ENCODE measurements at places on chromosomes 2 and 18.
A peak's percentile ranks its signal among the peaks of the same experiment; 100 is the strongest.

DNA sequence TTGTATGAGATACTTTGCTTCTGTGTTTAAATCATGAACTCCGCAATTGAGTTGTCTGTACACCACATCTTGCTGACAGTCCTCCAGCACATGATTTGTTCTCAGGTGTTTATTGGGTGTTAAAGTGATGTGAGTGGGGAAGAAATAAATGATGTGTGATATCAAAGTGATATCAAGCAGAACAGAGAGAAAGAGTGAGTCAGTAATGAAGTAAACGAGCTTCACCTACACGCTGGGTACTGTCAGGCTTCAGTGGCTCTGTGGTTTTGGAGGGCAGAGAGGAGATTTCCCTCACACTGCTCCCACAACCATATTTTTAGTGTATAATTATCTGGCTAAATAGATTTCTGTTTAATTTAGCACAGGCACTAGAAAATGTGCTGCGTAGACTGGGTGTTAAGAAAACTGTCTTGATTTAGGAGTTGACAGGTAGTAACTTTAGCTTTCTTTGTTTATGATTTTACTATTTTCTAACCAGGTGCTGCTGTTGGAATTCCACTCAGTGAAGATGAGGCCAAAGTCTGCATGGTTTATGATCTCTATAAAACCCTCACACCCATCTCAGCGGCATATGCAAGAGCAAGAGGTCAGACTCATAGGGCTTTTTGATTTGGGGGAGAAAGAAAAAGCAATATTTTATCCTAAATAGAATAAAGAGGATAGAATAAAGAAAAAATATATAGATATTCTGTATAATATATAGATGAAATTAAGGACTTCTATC, 21.2 kb downstream of the ATIC start:
- no peak for DNase-seq

- DNase-seq, result no peak
Measured at GRCh38 chr2:28430788-28431418, 38.2 kb downstream of the FOSL2 start.

DNA sequence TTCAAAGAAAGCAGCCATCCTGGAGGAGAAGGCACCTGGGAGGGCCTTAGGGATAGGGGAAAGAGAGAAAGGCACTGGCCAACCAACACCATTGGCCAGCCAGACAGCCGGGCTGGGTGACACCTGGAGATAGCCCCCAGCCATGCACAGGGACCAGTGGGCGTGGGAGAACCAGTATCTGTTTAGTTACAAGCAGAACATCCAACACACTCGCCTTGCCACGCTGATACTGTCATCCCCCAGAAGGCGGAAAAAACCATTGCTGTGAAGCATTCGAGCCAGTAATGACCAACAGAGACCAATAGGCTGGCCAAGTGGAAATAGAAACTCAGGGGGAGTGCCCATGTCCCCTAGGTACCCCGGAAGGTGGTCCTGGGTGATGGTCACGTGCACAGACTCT, 15.5 kb downstream of the ASPRV1 start:
- no peak for DNase-seq

GRCh38 chr2:4914036-4914435, 778.1 kb upstream of the SOX11 start:
- DNase-seq, result no peak

DNA sequence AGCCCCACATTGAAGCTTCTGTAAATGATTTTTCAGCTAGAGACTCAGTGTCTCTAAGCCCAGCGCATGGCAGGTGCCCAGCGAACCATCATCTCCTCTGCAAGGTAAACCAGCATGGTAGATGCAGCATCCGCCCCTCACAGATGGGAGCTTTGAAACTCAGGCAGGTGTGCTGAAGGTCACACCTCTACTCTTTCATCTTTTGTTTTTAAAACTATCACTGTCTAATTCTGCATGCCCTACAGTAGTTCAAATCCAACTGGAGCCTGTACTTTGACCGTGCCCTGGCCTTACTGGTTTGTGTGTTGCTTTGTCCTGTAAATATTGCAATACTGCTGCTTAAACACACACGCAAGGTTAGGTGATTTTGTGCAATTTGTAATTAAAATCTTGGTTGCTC, 831.1 kb downstream of the GALR1 start:
- no peak for DNase-seq

- DNase-seq, result no peak
Measured at GRCh38 chr2:45320956-45321355, 290.1 kb downstream of the SRBD1 start.

GRCh38 chr2:10521356-10522169, 73.4 kb upstream of the ODC1 start:
- no peak for DNase-seq

DNA sequence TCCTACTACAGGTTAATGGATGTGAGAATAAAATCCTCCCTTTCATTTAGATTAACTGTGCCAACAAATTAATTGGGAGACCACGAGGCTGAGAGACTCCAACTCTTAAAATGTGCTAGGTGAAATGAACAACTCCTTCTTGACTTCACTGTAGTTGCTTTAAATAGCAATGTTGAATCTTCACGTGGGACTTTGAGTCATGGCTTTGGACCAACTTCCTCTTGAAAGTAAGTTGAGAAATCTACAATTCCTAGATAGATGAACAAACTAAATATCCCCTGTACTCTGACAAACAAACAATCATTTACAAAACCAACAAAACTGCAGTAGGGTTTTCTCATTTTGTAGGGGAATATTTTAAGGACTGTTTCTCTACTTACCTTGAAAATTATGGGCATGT, 291.9 kb upstream of the SPRED2 start:
- no peak for DNase-seq

DNA sequence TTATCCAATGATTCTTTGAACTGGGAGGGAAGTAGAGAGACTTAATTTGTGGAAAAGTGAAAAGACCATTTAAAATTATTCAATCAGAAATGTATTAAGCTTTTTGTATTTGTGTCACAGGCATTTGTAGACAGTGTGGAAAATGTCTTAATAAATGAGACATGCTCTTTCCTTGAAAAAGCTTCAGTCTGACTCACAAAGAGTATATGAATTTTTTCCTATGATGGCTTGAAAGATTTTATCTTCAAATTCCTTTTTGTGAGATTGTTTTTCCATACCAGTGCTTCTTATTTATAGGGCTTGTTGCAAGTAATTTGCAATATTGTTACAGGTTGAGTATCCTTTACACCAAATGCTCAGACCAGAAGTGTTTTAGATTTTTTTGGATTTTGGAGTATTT, 39.5 kb downstream of the STON1 start:
- no peak for DNase-seq

- DNase-seq, result no peak
Measured at GRCh38 chr2:8675543-8675942, 6.3 kb upstream of the ID2 start.

GRCh38 chr18:55515941-55516710, 71.9 kb downstream of the TCF4 start:
- no peak for DNase-seq

- DNase-seq, result no peak
Measured at GRCh38 chr18:50073319-50073718, 121.6 kb downstream of the MYO5B start.

- DNase-seq, result no peak
Measured at GRCh38 chr2:22887845-22888244, 497.1 kb upstream of the KLHL29 start.

- DNase-seq, result no peak
Measured at GRCh38 chr18:7637269-7637668, 70.2 kb downstream of the PTPRM start.

DNA sequence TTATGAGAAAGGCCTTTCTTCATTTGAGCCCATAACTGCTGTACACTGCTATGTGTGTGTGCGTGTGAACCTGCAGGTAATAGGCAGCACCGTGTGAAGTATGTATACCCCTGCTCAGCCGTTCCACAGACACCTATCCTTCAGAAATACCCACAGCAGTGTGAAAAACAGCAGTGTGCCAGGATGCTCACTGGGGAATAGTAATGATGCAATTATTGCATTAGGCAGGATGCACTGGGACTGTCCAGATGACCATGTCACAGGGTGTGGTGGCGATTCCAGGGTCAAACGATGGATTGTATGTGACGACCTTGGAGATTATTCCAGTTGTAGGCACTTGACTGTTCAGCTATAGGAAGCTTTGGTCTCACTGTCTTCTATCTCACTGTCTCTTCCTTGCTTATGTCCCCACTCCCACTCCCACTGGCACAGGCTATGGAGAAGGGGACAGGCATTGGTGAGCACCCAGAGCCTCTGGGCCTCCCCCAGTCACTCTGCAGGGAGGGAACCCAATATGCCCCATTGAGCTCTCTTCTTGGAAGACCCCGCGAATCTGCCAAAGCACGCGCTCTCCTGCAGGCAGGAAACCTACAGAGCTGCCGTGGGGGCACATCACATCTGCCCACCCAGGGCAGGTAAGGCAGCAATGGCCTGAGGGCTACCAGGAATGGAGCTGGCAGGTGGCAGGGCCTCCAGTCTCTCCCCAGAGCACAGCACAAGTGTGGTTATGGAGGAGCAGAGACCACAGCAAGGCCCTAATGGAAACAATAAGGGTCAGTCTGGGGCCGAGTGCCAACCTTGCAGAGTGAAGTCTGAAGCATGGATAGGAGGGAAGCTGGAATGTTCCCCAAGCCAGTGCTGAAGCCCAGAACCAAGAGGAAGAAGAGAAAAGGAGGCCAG, 518.9 kb upstream of the RAB6C start:
- DNase-seq, result no peak

- DNase-seq, result no peak
Measured at GRCh38 chr2:34949316-34949715, 1350.2 kb upstream of the FAM98A start.

DNA sequence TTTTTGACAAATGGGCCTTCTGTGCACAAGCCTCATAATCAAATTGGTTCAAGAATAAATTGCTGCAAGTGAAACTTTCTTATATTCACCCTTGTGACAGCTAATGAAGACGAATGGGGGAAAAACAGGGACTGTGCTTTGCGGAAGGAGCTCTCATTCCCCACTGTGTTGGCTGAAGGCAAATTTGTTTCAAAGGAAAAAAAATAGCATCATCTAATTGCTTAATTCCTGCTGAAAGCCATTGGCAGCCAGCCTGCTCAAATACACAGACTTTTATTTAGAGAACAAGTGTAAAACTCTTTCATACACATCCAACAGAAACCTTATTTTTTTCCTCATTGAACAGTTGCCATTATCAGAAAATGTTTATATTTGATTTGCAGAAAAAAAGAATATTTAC, 172.3 kb downstream of the ARL6IP6 start:
- peak; percentile 7 for DNase-seq

- DNase-seq, result peak; percentile 11
Measured at GRCh38 chr2:48946449-48947048, 191.0 kb upstream of the LHCGR start.

GRCh38 chr2:157093666-157094065, 163.8 kb upstream of the GALNT5 start:
- no peak for DNase-seq

All from hypothalamus (tissue), 51 donors.